ENCODE measurements at places on chromosomes 1 and 21.

DNA sequence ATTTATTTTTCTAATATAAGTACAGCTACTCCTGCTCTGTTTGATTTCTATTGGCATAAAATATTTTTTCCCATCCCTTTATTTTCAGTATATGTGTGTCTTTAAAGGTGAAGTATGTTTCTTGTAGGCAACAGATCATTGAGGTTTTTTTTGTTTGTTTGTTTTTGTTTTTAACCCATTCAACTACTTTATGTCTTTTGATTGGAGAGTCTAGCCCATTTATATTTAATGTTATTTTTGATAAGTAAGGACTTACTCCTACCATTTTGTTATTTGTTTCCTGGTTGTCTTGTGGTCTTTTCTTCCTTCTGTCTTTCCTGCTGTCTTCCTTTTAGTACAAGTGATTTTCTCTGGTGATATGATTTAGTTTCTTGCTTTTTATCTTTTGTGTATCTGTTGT, 285.1 kb upstream of the PROX1 start:
- DNase-seq = no peak

DNA sequence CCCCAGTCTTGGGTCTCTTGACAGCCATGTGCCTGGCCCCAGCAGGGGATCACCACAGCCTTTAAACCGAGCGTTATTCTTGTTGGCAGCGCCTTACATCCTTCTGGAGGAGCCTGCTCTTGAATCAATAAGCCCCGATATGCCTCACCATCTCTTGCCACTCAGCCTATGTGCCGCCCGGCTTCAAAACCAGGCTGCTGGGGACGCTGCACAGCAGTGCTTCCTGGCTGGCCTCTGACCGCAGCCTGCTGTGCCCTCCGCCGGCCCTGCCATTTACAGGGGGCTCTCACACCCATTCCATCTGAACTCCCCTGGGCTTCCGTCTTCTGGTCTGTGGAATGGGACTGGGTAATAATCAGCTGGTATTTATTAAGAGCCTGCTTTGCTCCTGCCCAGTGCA, 3.0 kb upstream of the PEX10 start:
- no peak for DNase-seq

DNA sequence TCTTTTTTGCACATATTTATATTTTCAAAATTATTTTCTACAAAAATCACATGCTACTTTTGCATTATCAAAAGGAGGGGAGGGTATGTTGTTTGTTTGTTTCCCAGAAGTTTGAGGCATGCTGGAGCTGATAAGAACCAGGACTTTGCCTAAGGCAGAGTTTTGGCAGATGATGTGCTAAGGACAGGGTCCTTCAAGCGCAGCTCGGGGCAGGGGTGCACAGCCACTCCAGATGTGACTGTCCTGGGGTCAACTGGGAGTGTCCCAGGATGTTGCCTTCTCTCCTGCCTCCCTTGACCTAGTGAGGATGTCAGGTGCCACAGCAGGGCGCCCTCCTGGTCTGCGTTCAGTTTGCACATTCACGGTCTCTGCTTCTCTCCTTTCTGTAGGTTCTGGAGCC, 42.6 kb upstream of the SRRM1 start:
- no peak for DNase-seq

DNA sequence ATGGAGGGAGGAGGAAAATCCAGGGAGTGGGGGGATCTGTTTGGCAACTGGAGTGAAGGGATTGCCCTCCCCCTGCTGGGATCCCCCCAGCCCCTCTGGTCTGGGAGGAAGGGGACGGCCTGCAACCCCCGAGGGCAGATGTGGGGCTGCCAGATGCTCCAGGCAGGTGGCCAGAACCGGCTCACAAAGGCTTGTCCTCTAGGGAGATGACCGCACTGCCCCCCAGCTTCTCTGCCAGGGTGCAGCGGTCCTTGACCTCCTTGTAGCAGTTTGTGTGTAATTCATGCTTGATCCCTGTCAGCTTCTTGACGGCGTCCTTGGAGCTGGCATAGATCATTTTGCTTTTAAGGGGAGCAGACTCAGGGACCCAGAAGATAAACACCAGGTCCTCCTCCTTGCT, 69.2 kb downstream of the ROR1 start:
- no peak for DNase-seq

DNA sequence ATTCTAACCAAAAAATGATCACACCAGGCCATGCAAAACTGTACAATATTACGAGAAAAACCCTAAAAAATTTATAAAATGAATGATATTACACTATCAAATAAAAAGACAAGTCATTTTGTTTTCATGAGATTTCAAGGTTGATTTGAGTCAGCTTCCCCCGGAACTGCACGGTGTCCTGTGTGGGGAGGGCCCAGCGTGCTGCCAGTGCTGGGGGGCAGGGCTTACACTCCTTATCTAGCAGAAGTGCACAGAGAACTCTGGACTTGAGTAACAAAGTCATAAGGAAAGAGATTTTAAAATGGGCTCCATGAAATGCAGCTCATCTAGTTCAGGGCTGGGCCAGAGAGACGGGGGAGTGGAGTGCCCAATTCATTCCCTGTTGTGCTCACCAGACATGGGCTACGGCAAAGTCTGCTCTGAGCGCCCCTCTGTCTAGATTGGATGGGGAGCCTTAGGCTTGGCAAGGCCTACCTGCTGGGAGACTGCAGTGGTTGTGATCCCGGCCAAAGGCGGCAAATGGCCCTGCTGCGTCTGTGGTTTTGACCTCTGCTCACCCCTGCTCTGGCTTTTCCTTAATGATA, 50.1 kb downstream of the COQ8A start:
- DNase-seq = peak; percentile 80

GRCh38 chr1:70438529-70438928, 27.5 kb downstream of the CTH start:
- no peak for DNase-seq

GRCh38 chr1:118902711-118903191, 85.4 kb downstream of the TBX15 start:
- DNase-seq = no peak

DNA sequence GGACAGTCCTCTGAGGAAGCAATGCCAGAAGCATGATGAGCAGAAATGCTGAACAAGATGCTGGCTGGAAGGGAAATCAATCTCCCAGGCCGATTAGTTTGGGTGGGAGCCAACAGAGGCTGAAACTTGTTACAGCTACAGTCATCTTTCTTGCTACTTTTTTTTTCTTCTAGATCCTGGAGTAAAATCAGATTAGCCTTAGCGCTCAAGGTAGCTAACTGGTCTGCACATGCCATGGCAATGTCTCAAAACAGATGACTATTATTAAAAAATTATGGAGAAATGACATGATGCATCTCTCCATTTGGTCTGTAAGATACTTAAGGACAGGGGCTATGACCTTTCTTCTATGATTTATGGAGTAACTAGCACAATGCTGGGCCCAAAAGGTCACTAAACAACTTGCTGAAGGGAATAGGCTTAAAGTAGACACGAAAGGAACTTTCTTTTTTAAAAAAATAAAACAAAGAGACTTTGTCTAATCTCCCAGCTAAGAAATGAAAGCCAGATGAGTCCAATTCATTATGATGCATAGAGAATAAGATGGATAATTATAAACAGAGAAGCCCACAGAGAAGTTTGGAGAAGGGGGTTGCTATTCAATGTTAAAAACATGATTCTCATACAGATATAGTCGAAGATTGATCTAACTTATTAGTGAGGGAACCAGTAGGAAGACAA, 42.5 kb downstream of the UTP25 start:
- DNase-seq = no peak

- no peak for DNase-seq
These were observed 4.7 kb upstream of the SLFNL1 start for GRCh38 chr1:41025979-41026819.

DNA sequence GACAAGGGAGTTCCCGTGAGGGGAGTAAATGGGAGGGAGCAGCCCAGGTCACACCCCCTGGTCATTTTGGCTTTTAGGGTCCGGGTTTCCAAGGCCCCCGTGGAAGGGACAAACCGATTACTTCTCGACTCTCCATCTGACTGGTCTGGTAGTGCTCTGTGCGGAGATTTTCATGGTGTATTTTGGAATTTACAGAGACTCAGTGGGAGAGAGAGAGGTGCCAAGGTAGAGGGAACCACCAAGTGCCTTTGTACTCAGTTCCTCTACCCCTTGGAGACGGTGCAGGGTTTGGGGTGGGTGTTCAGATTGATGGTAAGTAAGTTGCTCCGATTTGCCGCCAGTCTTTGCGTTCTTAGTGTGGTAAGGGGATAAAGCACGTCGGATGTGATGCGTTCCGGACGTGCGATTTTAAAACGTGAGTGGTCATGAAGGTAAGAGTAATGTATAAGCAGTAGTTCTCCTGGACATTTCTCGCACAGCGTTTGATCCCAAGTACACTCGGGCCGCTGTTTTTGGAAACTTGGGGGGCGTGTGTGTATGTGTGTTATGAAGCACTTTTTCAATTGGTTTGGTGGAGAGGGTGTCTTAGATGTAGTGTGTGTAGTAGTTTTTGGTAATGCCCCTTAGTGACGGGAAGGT, 682 bp downstream of the SUCO start:
- DNase-seq = peak; percentile 65

DNA sequence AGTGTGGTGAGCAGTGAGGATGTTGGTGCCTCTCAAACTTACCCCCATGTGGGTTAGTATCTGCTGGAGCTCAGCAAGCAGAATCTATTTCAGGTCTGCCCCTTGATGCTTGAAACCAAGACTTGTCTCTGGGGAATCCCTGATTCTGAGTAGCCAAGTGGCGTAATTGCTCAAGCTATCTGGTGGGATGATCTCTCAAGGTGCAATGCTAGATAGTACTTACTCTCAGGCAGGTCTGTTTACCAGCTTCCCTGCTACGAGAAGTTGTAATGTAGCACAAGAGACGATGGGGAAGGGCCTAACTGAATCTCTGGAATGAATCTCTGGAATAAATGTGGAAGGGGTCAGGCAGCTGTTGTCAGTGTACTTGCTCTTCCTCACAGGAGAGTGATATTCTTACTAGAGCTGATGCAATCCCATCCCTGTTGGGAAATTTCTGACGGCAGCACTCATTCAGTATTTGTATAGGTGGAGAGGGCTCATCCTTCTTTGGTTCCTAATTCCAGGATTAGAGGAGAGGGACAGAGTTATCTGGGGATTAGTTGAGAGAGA, 65.4 kb downstream of the MACF1 start:
- DNase-seq = no peak

- no peak for DNase-seq
These were observed 11.9 kb downstream of the STX6 start for GRCh38 chr1:181010789-181011188.

DNA sequence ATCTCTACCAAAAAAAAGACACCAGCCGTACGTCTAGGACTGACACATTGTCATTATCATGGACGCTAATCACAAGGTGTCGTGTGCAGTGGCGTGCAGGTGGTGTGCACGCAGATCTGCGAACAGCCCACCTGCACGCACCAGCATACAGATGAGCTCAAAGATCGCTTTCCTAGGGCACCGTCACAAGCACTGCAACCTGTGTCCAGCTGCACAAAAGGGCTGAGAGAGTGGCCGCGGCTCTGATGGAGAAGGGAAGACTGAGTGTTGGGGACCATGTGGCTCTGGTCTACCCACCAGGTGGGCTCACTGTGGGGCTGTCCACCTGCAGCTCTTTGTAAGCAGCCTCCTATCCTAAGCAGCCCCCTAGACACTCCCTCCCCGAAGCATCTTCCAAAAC, 50.9 kb downstream of the S100B start:
- no peak for DNase-seq

GRCh38 chr1:111669268-111669667, 49.7 kb downstream of the RAP1A start:
- no peak for DNase-seq

- DNase-seq = no peak
These were observed 353.7 kb upstream of the GREM2 start for GRCh38 chr1:240965581-240966091.

Measured in Peyer's patch (tissue), 4 donors.